ENCODE measurements at places on chromosomes 13 and 19.

- no peak for DNase-seq
Observed at GRCh38 chr19:55189403-55189835, 9.3 kb upstream of the SYT5 start.

GRCh38 chr19:16676101-16676798 is 15.3 kb downstream of the TMEM38A start:
- DNase-seq, result no peak

DNA sequence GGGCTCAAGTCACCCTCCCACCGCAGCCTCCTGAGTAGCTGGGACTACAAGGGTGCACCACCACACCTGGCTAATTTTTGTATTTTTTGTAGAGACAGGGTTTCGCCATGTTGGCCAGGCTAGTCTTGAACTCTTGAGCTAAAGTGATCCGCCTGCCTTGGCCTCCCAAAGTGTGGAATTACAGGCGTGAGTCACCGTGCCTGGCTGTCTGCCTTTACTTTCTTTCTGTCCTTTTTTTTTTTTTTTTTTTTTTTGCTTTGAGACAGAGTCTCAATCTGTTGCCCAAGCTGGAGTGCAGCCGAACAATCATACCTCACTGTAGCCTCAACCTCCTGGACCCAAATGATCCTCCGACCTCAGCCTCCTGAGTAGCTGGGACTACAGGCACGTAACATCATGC is 25.0 kb upstream of the OR1M1 start:
- DNase-seq, result no peak

DNA sequence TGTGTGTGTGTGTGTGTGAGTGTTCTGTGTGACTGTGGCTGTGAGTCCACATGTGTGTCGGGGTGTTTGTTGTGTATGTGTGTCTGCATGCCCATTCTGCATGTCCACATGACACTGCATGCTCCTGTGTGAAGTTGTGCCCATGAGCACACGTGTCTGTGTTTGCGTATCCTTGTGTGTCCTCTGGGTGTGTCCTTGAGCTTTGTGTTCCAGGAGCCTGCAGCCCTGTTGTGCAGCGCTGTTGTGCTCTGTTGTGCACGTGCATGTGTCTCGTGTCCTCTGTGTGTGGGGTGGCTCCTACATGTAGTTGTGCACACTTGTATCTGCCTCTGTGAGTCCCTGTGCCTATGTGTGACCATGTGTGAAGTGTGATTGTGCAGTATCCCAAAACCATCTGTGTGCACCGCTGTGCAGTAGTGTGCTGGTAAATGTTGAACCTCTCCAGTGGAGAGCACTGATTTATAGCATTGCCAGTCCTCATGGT is 2.2 kb upstream of the ARHGEF18 start:
- no peak for DNase-seq

DNA sequence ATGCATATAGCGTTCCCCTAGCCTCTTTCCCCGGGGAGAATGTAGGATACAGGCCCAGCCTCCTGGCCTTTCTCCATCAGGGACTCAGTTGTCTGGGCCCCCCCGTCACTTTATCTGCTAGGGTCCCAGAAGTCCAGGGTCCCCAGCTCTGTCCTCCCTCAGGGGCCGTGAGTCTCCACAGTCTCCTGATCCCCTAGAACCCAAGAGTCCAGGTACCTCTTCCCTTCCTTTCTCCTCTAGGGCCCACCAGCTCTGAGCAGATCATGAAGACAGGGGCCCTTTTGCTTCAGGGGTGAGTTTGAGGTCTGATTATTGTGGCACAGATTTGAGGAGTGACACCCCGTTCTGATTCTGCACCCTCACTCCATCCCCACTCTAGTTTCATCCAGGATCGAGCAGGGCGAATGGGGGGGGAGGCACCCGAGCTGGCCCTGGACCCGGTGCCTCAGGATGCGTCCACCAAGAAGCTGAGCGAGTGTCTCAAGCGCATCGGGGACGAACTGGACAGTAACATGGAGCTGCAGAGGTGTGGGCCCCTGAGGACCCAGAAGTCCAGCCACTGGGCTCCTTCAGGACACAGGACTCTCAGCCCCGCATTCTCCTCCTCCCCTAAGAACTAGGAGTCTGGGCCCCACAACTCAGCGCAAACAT is 758 bp downstream of the BAX start:
- DNase-seq, result no peak

- no peak for DNase-seq
Observed at GRCh38 chr13:20714563-20715329, 11.2 kb downstream of the IL17D start.

DNA sequence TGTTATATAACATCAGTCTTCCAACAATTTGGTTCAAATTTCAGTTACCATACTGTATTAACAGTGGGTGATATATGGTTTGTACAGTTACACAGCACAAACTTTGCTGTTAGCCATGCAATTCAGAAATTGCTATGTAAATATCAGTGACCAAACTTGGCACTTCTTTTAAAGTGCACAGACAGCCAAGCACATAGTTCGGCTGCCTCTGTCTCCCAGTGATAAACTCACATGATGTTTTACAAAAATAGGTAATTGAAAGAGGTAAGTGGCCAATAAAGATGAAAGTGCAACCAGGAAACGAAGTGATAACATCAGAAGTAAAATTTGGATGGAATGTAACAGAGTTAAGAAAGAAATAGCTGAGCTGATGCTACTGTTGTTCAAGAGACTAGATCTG is 143.9 kb downstream of the PCDH9 start:
- no peak for DNase-seq

DNA sequence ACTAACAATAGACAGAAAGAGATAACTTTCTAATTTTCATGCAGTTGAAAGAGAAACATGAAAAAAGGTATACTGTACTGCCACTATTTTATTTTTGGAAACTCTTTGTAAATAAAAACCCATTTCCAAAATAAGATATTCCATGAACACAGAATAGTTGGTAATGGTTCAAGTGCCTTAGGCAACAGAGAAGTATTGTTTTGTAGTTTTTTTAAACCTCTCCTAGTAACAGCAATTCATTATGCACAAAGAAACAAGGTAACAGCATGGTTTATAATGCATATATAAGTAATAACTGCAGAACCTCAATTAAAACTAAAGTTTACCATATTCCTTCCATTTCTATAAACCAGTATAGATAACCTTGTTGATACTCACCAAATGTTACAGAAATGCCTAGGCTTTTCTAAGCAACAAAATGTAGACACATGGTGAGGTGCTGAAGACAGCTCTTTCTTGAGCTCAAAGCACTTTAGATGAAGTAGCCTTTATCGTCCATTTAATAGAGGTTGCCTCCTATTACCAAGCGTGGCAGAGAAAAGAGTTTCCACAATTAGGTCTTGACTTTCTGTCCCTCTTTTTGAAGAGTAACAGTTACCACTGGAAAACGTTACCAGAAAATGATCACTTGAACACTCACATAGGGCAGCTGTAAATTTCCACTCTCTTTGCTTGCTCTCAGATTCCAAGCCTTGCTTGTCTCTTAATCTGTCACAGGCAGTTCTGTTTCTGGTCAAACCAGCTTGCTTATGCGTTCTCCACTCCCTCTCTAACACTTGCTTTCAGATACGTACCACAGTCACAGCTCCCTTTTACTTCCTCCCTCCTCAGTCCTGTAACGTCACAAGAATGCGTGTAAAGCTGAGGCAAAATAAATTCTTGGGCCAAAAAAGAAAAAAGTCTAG is 42.9 kb downstream of the CAB39L start:
- DNase-seq, result no peak

DNA sequence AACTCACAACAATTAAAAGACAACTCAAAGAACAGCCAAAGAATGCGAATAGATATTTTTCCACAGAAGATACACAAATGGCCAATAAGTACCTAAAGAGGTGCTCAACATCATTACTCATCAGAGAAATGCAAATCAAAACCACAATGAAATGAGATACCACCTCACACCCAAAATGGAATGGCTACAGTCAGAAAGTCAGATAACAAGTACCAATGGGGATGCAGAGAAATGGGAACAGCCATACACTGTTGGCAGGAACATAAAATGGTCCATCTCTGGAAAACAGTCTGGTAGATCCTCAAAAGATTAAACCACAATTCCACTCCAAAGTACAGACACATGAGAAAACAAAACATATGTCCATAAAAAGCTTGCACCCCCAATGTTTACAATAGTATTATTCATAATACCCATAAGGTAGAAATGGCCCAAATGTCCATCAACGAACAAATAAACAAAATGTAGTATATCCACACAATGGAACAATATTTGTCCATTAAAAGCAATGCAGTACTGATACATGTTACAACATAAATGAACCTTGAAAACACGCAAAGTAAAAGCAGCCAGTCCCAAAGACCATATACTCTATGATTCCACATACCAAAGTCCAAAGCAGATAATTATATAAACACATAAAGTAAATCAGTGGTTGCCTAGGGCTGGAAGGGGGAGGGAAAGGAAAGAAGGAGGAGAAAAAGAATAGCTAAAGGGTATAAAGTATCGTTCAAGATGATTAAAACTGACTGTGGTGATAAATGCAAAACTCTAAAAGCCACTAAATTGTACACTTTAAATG is 19.6 kb downstream of the USP12 start:
- no peak for DNase-seq

DNA sequence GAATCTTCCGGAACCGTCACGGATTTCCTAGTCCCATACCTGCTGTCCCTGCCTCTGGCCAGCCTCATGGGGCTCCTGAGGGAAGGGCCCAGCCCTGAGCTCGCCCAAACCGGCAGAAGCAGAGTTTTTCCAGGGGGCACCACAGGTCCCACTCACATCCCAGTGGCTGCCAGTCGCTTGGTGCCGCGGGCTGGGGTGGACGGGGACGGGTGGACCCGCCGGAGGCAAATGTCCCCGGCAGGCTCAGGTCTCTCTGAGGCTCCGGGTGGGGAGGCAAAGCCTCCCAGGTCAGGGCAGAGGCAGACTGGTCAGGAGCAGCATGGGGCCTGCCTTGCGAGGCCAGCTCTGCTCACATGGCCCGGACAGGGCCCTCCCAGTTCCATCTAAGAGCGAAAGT is 24.8 kb downstream of the ADPRHL1 start:
- DNase-seq, result no peak

GRCh38 chr19:30367421-30367820 is 4.8 kb upstream of the ZNF536 start:
- no peak for DNase-seq

DNA sequence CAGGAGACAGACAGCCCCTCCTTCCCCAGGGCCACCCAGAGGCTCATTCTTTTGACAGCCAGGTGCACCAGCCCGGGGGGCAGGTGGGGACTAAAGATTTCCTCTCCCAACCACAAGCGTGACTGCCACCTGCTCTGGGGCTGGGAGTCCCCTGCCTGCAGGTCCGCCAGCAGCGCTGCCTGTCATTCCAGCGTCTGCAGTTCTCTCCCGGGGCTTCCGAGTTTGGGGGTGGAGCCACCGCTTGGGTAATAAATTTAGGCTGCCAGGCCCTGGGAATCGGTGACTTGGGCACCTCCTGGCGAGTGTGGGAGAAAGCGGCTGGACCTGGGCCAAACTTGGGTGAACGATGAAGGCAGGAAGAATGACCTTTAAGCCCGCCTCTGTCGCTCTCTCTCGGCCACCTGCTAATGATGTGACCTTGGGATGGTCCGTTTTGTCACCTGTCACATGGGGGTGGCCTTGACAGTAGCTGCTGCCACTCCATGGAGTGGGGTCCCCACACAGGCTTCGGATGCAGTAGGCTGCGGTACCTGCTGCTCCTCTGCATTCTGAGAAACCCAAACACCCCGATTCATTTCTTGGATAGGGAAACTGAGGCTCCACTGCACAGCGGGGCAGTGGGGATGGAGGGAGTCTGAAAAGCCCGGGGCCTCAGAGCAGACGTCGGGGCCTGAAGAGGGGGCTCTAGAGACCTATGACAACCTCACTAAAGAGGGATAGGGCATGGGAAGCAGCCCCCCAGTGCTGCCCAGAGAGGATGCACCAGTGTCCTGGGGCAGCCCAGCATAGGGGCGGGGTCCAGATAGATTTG is 12.8 kb downstream of the FUT6 start:
- DNase-seq, result no peak
